PC-3 (cell line): ENCODE measurements at places on chromosomes 2 and 18.

- no peaks in the 10 kb centered on the region for H3K27me3 ChIP-seq
- no peak overlapping the region for H3K4me3 ChIP-seq
- H3K27ac ChIP-seq = no peak overlapping the region
- H3K4me1 ChIP-seq = no peaks in the 10 kb centered on the region
- DNase-seq = no peak
Measured at GRCh38 chr2:220855296-220855695, 716.8 kb downstream of the EPHA4 start.

GRCh38 chr18:74234326-74235171 is 57.2 kb downstream of the CYB5A start:
- peak; percentile 73 for DNase-seq
- H3K36me3 ChIP-seq = no peaks in the 10 kb centered on the region
- peaks cover 30% of the 10 kb centered on the region for H3K4me1 ChIP-seq
- peak overlapping the region; percentile 68 for H3K27ac ChIP-seq
- H3K27me3 ChIP-seq = no peaks in the 10 kb centered on the region

- peak within 1 kb of the TSS; percentile 95 for H3K4me3 ChIP-seq
- H3K36me3 ChIP-seq = peaks cover 14% of the 10 kb centered on the region
- peaks cover 35% of the 10 kb centered on the region for H3K4me1 ChIP-seq
- peak within 1 kb of the TSS; percentile 97 for H3K27ac ChIP-seq
Measured at GRCh38 chr2:61017556-61018317, at the start of the genes PEX13 and PUS10. Gene PEX13, plus strand, starts transcription at chr2:61017720. Its CDS starts 40 bp downstream, at chr2:61017760. Gene PUS10, minus strand, starts transcription at chr2:61018255. Its CDS starts 6,365 bp downstream, at chr2:61011890.

DNA sequence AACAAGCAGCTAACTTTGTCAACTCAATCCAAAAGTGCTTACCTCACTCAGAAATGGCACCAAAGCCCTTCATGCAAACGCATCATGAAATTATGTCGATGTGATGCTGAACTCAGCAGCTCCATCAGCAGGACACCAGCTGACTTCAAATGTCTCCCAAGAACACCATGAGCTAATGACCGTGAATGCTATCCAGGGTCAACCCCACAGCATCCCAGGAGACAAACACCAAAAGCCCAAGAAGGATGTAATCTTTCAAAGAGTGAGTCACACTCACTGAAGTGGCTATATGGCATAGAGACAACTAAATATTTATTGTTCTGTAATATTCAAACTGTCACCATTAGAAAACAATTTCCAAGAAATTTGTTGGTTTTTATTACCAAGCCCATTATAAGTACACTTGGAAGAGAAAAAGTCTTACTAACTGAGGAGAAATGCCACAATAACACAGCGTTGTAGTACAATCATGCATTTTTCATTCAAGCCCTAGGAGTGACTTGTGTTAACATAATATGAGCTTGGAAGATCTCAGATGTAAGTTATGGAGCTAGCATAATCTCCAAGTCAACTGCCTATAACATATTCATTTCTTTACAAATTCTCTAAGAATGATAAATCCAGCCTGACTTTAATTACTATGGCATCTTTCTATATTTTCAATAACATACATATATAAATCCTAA is 165.0 kb upstream of the CCDC68 start:
- no peak overlapping the region for H3K4me3 ChIP-seq
- no peak for DNase-seq
- H3K36me3 ChIP-seq = no peaks in the 10 kb centered on the region
- H3K4me1 ChIP-seq = no peaks in the 10 kb centered on the region
- H3K27me3 ChIP-seq = no peaks in the 10 kb centered on the region

- H3K4me1 ChIP-seq = peaks cover 11% of the 10 kb centered on the region; the same call in 1 of the 2 replicates
- H3K36me3 ChIP-seq = no peaks in the 10 kb centered on the region
- no peak overlapping the region for H3K27ac ChIP-seq
Measured at GRCh38 chr18:44686156-44686555, 5.5 kb downstream of the SETBP1 start.

GRCh38 chr2:154961676-154962075 is 263.2 kb downstream of the KCNJ3 start:
- H3K4me3 ChIP-seq = no peak overlapping the region
- DNase-seq = no peak
- no peaks in the 10 kb centered on the region for H3K4me1 ChIP-seq
- no peak overlapping the region for H3K27ac ChIP-seq
- H3K36me3 ChIP-seq = no peaks in the 10 kb centered on the region

DNA sequence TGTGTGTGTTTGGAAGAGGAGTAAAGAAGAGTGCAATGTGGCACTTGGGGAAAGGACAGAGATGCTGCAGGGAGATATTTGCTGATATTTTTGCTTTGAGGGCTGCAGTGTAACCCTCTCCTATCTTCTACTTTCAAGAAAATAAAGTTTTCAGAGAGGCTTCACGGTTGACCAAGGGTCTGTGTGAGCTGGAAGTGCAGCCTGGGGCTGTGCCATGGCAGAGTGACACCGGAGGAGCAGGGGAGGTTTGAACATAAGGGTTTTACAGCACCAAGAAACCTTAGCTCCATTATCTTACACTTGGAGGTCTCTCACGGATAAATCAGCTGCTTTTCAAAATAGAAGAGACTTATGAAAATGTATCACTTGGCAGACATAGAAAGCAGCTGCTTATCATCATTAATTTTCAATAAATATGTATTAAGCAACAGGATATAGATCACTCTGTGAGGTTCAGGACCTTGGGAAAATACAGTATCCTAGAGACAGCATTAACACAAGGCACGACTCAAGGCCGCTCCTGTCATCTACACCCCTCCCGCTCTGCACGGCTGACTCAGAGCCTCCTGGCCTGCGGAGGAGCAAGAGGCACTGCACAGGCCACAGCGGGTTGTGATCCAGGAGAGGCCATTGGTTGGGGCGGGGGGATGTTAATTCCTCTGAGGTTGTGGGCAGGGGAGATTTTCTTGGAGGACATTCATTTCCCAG is 127.8 kb downstream of the COPS8 start:
- H3K4me1 ChIP-seq = no peaks in the 10 kb centered on the region
- H3K27ac ChIP-seq = no peak overlapping the region
- no peak overlapping the region for H3K4me3 ChIP-seq
- H3K27me3 ChIP-seq = no peaks in the 10 kb centered on the region

GRCh38 chr2:231900486-231900942 is 25.7 kb downstream of the NPPC start:
- 0 out of 2 replicates have a peak, but pooled peaks cover 2% of the 10 kb centered on the region for H3K4me1 ChIP-seq
- no peaks in the 10 kb centered on the region for H3K36me3 ChIP-seq
- no peaks in the 10 kb centered on the region for H3K27me3 ChIP-seq
- no peak overlapping the region for H3K27ac ChIP-seq

DNA sequence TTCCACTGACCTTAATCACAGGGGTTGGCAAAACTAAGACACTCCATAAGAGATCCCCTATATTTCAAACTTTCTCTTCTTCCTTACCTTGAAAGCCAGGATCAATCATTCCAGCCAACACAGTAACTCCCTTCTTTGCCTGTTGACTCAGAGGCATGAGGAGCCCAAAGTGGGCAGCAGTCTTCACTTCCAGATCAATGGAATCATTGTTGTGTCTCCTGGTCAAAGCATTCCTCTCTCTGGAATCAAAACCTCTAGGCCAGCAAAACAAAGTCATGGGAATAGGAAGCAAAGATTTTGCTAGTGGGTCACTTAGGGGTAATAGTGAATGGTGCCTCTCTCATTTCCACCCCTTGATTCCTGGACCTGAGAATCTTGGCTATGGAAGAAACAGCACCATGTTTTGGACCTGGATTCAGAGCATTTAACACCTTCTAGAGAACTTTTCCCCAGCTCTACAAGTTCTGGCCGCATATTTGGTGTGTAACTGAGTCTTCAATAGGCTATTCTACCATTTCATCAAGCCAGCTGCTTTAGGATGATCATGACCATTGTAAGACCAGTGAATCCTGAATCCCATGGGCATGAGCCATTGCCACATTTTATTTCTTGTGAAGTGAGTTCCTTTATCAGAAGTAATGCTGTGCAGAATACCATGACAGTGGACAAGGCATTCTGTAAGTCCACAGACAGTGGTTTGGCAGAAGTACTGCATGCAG is 65.7 kb upstream of the SERPINE2 start:
- H3K27me3 ChIP-seq = no peaks in the 10 kb centered on the region
- no peak for DNase-seq
- H3K36me3 ChIP-seq = no peaks in the 10 kb centered on the region
- H3K4me1 ChIP-seq = peaks cover 12% of the 10 kb centered on the region
- H3K4me3 ChIP-seq = no peak overlapping the region

GRCh38 chr2:21220930-21221329 is 97.2 kb downstream of the TDRD15 start:
- no peaks in the 10 kb centered on the region for H3K27me3 ChIP-seq
- H3K27ac ChIP-seq = no peak overlapping the region
- H3K4me1 ChIP-seq = no peaks in the 10 kb centered on the region
- no peaks in the 10 kb centered on the region for H3K36me3 ChIP-seq
- DNase-seq = no peak
- no peak overlapping the region for H3K4me3 ChIP-seq

- no peak overlapping the region for H3K27ac ChIP-seq
- no peaks in the 10 kb centered on the region for H3K36me3 ChIP-seq
- H3K27me3 ChIP-seq = peaks cover 14% of the 10 kb centered on the region; the same call in 1 of the 2 replicates
- H3K4me3 ChIP-seq = no peak overlapping the region
- no peaks in the 10 kb centered on the region for H3K4me1 ChIP-seq
Measured at GRCh38 chr2:119025013-119025412, 83.0 kb downstream of the MARCO start.

DNA sequence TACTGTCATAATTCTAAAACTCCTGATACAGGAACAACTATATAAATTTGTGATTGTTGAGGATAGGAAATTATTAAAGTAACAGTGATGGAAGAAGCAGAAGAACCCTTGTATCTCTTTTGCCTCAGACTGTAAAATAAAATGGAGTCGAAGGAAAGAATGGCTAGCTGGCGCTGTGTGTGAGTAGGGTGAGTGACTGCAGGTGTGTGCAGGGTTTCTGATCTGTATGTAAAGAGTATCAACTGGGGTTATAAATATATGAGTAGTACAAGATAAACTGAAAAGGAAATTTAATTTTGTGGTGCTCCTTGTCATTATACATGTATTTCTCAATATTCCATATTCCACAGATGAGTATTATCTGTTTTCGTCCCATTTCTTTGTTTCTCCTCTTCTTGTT is 15.2 kb downstream of the POLI start:
- H3K27me3 ChIP-seq = no peaks in the 10 kb centered on the region
- H3K4me1 ChIP-seq = peaks cover 12% of the 10 kb centered on the region
- DNase-seq = no peak
- H3K36me3 ChIP-seq = peaks cover 5% of the 10 kb centered on the region; the same call in 1 of the 2 replicates
- H3K4me3 ChIP-seq = no peak overlapping the region

DNA sequence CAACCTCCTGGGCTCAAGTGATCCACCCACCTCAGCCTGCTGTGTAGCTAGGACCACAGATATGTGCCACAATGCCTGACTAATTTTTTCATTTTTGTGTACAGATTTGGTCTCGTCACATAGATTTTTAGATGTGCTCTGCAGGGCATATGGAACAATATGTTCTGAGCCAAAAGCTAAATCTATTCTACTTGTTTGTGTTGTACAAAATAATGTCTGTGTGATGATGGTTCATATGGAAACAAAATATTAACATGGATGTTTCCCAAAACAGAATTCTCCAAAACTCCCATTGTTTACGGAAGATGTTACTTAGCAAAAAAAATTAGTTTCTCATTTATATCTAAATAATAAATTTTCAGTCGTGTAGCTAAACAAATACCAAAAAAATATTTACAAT is 12.6 kb upstream of the KLHL23 start:
- no peak for DNase-seq
- H3K36me3 ChIP-seq = no peaks in the 10 kb centered on the region
- no peak overlapping the region for H3K4me3 ChIP-seq
- H3K27me3 ChIP-seq = no peaks in the 10 kb centered on the region

DNA sequence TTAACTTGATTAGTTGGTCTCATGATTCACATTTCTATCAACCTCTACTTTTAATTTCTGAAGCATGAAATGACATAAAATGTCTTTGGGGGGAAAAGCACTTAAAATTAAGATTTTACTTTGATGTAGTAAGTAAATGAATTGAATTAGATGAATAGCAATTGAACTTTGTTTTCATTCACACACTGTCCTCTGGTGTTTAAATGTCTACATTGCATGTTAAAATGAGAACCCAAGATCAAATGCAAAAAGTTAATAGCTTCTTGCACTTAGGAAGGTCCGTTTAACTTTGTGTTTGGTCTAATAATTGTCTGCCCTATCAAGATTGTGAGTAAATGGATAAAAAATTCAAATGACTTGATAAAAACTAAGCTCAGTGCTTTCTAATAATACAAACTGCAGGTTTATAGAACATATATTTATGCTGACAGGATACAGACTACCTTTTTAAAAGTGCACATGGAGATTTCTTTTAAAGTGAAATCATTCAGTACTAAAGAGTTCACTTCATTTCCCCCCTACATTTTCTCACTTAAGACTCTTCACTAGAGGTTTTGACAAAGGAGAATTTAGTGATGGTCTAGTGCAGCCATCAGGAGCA is 156.2 kb upstream of the NABP1 start:
- H3K27me3 ChIP-seq = no peaks in the 10 kb centered on the region
- no peaks in the 10 kb centered on the region for H3K36me3 ChIP-seq
- no peaks in the 10 kb centered on the region for H3K4me1 ChIP-seq
- H3K4me3 ChIP-seq = no peak overlapping the region
- H3K27ac ChIP-seq = no peak overlapping the region

GRCh38 chr2:237314198-237314597 is 99.8 kb downstream of the COL6A3 start:
- DNase-seq = no peak
- H3K27ac ChIP-seq = no peak overlapping the region
- no peaks in the 10 kb centered on the region for H3K4me1 ChIP-seq
- no peaks in the 10 kb centered on the region for H3K27me3 ChIP-seq
- no peak overlapping the region for H3K4me3 ChIP-seq
- no peaks in the 10 kb centered on the region for H3K36me3 ChIP-seq

DNA sequence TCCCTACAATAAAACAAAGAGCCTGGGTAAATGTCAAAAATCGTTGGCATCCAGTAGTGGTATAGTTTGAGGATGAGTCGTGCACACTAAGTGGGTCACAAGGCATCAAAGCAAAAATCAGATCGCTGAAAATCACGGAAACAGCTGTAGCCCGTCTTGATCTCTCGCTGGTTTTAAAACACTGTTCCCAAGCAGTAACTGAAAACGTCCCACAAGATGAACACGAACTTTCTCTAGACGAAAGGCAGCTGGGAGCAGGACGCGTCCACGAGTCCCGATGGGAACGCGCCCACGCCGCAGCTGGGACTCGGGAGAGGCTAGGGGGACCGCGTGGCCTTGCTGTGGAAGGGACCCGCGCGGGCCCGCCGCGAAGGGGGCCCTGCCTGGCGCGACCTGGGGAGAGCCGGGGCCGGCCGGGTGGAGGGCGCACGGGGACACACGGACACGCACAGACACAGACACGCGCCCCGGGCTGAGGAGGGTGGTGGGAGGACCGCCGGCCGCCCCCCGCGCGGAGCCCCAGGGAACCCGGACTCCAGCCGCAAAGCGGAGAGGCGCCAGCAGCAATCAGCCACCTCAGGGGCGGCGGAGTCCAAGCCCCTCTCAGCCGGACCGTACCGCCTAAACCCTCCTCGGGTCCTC is 651 bp downstream of the STK17B start:
- peak; percentile 74 for DNase-seq
- H3K4me1 ChIP-seq = peaks cover 34% of the 10 kb centered on the region
- no peaks in the 10 kb centered on the region for H3K36me3 ChIP-seq
- H3K4me3 ChIP-seq = peak overlapping the region; percentile 96
- H3K27ac ChIP-seq = peak overlapping the region; percentile 49

DNA sequence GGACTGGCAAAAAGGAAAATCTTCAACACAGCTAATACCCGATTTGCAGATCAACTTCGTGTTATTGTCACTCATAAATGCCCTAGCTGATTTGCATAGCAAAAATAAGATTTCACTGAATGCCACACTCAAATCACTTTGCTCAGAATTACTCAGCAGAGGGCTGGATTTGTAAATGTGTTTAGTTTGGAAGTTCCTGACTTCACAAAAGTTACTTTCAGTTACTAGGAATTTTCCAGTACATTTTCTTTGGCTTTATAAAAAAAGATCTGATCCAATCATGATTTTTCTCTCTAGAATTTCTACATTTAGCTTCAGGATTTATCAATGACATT is 433.3 kb upstream of the ID2 start:
- H3K4me1 ChIP-seq = no peaks in the 10 kb centered on the region
- H3K36me3 ChIP-seq = no peaks in the 10 kb centered on the region
- H3K27me3 ChIP-seq = no peaks in the 10 kb centered on the region
- DNase-seq = no peak
- no peak overlapping the region for H3K27ac ChIP-seq
